ENCODE measurements at places on chromosomes 2 and 18.

DNA sequence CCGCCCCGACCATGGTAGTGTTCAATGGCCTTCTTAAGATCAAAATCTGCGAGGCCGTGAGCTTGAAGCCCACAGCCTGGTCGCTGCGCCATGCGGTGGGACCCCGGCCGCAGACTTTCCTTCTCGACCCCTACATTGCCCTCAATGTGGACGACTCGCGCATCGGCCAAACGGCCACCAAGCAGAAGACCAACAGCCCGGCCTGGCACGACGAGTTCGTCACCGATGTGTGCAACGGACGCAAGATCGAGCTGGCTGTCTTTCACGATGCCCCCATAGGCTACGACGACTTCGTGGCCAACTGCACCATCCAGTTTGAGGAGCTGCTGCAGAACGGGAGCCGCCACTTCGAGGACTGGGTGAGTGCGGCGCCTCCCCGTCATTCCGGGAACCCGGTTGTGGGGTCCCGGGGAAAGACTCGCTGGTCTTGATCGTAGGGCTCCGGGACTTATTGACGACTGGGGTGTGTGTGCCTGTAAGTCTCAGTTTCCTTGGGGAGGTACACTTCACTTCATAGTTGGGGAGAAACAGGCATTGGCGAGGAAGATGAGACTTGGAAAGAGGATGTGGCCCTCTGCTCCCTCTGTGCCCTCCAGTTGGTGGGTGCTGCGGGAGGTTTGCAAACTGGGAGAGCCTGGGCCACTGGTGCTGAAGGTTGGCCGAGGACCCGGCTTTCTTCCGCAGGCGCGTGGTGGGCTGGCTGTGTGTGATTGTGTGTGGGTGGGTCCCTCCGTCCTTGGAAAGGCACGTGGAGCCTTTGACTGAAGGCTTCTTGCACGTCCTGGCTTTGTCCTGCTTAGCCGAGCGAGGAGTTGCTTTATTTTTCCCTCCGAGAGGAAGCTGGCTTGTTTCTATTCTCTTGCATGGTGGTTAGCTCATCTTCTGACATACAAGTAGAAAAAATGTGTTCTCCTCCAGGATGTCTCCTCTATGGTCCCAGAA lies 886 bp downstream of the PRKCE start:
- no peak for DNase-seq

DNA sequence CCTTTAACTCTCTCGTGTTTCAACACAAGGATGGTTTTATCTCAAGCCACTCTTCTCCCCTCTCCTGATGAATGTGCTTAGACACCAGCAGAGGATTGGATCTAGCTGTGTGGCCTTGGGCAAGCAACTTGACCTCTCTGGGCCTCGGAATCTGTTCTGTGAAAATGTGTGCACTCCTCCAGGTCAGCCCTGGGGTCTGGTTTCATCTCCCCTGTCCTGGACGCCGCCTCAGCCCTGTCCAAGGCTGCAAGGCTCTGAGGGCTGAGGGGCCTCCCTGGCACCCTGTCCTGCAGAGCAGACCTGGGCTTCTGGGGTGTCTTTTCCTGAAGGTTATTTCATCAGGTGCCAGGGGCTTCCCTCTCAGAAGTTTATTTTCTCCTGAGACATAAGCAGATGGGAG lies 28.5 kb downstream of the CNDP1 start:
- no peak for DNase-seq

- no peak for DNase-seq
Measured at GRCh38 chr2:46383113-46383395, 85.8 kb downstream of the EPAS1 start.

DNA sequence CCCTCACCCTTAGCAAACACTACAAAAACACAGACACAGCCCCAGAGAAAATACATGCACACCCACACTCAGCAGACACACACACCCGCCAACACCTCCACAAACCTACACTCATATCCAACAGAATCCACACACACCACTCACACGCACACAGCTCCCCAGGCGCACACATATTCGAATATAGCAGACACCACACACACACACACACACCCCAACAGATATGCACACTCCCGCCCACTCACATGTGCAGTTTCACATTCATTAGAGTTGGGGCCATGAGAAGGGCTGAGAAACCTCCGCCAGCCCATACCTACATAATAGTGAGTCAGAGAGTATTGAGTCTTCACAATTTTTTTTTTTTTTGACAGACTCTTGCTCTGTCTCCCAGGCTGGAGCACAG lies 29.4 kb upstream of the NOTO start:
- no peak for DNase-seq

- no peak for DNase-seq
Measured at GRCh38 chr2:84878896-84879583, 1.8 kb downstream of the TRABD2A start.

- no peak for DNase-seq
Measured at GRCh38 chr2:121210691-121211090, 74.3 kb downstream of the TFCP2L1 start.

GRCh38 chr18:34691614-34692013 lies 18.5 kb upstream of the DTNA start:
- no peak for DNase-seq

GRCh38 chr2:54574860-54575247 lies 118.7 kb downstream of the SPTBN1 start:
- no peak for DNase-seq

- DNase-seq = no peak
Measured at GRCh38 chr2:112811276-112811831, 25.2 kb downstream of the IL1B start.

DNA sequence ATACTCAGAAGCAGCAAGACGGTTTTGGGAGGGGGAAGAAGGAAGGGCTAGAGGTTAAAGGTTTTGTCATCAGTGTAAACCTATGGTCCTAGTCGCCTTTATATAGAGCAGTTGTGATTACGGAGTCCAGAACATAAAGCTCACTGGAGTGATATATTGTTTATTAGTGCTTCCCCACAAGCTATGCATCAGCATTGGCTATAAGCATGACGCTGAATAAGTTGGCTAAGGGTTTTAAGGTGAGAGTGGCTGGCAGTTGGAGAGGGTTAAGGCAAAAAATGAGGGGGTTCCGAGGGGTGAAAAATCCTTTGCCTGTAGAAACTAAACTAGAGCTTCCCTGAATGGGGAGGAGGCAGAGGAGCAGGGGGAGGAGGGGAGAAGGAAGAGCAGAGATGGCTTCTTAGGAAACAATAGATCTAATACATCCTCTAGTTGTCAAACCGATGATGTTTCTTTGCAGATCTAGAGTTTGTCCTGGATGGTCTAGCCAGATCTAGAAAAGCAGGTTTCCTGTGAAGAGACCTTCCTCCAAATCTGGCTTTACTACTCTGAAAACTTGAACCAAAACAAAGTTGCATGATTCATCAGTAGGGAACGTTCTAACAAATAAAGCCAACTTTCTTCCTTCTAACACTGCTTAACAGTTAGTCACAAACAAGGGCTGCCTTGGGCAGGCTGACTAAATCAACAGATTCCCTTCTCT lies 2.5 kb downstream of the KLF7 start:
- DNase-seq = no peak

DNA sequence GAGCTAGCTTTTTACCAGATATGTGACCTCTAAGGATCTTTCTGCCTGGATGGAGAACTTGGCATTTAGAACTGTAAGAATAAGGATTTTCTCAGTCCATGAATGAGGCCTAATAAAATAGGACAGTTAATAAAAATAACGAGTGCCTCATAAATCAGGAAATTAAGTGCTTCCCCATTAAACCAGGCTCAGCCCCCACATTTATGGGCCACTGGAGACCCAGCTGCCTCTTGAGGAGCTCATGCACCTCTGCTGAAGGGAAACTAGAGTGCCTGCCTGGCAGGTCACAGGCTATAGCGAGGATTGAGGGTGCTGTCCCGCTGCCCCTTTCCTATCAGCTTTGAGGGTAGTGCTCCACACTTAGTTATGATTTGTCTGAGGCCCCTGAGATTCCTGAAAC lies 158.0 kb downstream of the ALK start:
- DNase-seq = no peak

- DNase-seq = peak; percentile 15
Measured at GRCh38 chr2:37156071-37156856, 516 bp downstream of the EIF2AK2 start.

GRCh38 chr2:55810622-55811020 lies 113.0 kb downstream of the EFEMP1 start:
- no peak for DNase-seq

DNA sequence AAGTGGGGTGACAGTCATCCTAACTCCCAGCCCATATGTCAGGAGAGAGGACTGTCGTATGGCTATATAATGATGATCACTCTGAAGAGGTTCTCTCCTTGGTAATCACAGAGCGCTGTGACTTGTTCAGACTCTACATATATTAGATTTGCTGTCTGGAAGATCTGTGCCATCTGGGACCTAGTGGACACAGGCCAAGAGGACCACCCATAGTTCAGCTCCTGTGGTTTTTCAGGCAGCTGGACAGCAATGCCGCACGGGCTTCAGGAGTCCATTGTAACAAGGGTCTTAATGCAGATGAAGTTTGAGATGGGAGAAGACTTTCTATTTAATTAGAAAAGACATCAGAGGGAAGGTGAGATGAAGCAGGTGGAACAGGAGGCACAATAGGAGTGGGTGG lies 40.1 kb upstream of the EPHA4 start:
- DNase-seq = no peak

GRCh38 chr2:26485099-26485498 lies 7.2 kb upstream of the OTOF start:
- DNase-seq = no peak

- DNase-seq = no peak
Measured at GRCh38 chr2:210086292-210086691, 83.9 kb downstream of the RPE start.

GRCh38 chr2:23513245-23513871 lies 128.4 kb downstream of the KLHL29 start:
- no peak for DNase-seq

- no peak for DNase-seq
Measured at GRCh38 chr2:85257359-85257969, 70.3 kb downstream of the TGOLN2 start.

DNA sequence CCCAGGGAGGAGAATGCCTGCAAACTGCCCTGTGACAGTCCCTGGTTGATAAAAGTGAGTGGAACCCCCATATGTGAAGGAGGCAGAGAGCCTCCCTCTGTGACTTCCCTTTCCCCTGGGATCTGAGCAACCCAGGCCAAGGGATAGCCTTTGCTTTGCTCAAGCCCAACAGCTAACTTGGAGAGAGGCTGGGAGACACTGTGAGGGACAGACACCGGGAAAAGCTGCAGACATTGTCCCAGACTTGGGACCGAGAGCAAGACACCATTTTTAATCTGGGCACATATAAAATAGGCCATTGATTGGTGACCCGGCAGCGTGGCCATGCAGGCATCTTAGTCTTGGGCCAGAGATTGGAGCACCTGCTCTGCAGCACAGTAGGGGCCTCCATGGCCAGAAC lies 96.1 kb upstream of the SALL3 start:
- no peak for DNase-seq

GRCh38 chr2:45289997-45290709 lies 280.9 kb upstream of the SIX2 start:
- no peak for DNase-seq

DNA sequence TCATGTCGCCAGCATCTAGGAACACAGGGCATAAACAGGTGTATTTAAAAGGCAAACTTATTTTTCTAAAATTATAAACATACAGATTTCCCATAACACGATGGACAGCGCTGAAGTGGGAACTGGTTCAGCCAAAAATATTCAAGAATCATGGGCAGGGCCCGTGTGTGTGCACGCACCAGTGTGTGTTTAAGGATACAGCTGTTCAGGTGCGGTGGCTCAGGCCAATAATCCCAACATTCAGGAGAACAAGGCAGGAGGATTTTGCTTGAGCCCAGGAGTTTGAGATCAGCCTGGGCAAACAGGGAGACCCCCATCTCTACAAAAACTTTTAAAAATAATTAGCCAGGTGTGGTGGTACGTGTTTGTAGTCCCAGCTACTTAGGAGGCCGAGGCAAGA lies 288.6 kb upstream of the HDAC4 start:
- no peak for DNase-seq

DNA sequence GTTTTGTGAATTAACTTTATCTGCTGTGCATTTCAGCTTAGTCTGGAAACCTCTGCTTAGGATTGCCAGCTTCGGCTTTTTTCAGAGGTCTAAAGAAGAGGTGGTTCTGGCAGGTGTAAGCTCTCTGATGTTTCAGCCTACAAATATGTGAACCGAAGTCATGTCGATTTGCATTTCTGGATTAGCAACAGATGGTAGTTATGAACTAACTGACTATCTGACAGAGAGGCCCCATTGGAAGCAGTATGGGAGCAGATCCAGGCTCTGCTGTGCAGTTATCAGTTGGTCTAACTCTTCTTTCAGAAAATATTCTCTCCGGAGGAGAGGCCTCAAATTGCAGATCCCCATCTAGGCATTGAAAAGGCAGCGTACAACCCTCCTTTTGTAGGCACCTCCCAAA lies 32.7 kb upstream of the SPRED2 start:
- DNase-seq = no peak

- DNase-seq = no peak
Measured at GRCh38 chr2:184363213-184363612, 235.1 kb upstream of the ZNF804A start.

DNA sequence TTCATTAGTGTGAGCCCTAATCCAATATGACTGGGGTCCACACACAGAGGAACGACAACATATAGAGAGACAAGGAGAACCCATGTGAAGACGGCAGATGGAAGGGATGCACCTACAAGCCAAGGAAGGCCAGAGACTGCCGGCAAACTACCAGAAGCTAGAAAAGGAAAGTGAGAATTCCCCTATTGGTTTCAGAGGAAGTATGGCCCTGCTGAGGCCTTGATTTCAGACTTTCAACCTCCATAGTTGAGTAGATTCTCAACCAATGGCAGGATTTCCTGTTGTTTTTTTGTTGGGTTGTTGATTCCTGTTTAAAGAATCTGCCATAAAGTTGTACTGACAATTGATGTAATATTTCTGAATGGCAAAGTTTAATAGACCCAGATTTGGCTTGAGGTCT lies 241.5 kb downstream of the SATB2 start:
- no peak for DNase-seq

- DNase-seq = no peak
Measured at GRCh38 chr2:105381101-105381668, 17.7 kb downstream of the FHL2 start.

DNA sequence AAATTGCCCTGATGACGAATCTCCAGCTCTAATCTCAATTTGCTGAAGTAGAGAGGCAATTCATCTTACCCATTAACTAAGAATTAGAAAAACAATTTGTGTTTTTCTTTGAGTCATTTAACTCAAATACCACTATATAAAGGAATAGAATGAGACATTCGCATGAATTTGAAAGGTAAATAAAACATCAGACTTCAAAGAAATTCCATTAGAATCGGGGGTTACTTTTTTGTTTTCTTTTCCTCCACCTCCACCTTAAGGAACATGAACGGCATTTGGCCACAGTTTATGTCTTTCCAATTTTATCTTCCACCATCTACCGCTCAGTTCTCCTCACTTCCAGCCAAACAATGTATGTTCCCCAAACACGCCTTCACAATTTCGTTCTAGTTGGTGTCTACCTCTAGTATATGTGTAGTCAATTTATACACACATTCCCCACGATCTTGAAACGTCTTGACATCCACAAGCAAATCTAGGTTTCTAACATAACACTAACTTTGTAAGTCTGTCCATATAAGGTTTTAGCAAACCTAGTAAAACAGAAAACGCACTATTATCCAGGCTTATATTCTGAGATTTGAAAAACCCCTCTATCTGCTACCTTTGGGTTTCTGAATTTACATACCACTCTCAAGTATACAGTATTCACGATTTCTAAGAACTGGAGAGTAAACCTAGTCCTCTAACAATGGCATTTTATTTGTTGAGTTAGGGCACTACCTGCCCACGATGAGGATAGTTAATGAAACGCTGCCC lies 1.2 kb upstream of the SMCHD1 start:
- no peak for DNase-seq

Data from stimulated activated CD8-positive, alpha-beta memory T cell treated with anti-CD3 and anti-CD28 coated beads, Interleukin-4, amount 100 ng/mL, for 1 hour (primary cell).